ENCODE measurements at places on chromosomes 16 and 17.

- no peak for DNase-seq
These were observed 225.8 kb downstream of the IRX3 start for GRCh38 chr16:54060599-54061421.

GRCh38 chr17:20938244-20938643, 104.6 kb downstream of the USP22 start:
- DNase-seq, result no peak

GRCh38 chr16:15575293-15576049, 67.5 kb downstream of the MARF1 start:
- no peak for DNase-seq

DNA sequence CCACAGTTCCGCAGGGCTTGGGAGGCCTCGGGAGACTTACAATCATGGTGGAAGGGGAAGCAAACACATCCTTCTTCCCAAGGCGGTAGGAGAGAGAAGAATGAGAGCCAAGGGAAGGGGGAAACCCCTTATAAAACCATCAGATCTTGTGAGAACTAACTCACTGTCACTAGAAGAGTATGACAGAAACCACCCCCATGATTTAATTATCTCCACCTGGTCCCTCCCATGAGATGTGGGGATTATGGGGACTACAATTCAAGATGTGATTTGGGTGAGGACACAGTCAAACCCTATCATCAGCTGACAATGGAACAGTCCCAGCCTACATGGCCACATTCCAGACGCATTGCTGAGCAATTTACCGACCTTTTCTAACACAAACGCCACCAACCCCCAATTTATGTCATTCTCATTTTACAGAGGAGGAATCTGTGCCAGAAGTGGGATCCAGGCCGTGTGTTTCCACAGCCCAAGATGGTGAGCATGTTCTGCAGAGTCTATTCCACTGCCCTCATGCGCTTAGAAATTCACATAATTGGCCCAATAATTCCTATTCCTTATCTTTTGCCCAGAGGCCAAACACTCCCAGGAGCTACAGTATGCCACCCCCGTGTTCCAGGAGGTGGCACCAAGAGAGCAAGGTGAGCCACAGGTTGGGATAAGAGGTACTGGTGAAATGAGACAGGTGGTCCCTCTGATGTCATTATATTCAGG, 17.3 kb downstream of the MILR1 start:
- DNase-seq, result no peak

- DNase-seq, result no peak
These were observed 4.2 kb downstream of the KRT24 start for GRCh38 chr17:40699371-40699770.

DNA sequence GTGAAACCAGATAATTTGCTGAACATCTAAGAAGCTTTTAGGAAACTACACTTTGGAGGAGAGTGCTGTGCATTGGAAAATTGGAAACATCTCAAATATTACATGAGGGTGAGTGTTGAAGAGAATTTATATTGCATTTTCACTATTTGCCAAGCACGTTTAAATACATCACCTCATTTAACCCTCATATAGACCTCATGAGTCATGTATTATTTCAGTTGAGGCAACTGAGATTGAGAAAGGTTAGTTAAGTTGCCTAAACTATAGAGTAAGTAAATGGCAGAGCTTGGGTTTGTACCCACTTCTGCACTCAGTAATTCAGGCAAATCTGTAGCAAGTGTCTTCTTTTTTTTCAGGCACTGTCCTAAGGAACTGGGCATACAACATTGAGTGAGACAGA, 3.7 kb upstream of the NLK start:
- no peak for DNase-seq

DNA sequence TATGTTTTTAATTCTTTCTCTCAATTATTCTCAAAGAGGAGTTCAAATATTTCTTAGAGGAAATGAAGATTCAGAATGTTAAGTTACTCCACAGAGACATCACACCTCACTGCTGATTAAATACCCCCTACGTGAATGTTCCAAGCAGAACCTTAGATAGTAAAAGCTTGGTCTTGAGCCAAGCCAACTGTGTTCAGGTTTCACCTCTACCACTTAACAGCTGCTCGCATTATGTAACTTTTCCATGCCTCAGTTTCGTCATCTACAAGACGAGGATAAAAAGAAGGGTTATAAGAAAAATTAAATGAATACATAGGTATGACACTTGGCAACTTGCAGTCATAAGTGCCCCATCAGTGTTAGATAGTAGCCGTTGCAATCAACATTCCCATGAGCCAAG, 356.2 kb downstream of the RBFOX1 start:
- no peak for DNase-seq

DNA sequence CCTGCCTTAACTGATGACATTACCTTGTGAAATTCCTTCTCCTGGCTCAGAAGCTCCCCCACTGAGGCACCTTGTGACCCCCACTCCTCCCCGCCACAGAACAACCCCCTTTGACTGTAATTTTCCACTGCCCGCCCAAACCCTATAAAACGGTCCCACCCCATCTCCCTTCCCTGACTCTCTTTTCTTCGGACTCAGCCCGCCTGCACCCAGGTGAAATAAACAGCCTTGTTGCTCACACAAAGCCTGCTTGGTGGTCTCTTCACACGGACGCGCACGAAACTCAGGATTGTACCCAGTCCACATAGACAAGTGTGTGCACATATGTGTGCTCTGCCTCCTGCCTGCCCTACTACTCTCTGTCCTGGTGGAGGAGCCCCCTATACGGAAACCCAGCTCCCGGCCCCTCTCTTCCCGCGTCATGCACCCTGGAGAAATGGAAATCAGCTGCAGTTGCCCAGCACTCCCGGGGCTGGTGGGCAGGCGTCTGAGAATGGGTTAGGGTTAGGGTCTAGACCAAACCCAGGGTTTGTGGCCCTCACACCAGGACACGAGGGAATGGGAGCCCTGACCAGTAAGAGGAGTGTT, 2.4 kb upstream of the RHBDF1 start:
- DNase-seq, result no peak
